ENCODE measurements at places on chromosomes 3 and 15.

- no peak for DNase-seq
Measured at GRCh38 chr3:126528419-126528799, 4.5 kb downstream of the CHST13 start.

DNA sequence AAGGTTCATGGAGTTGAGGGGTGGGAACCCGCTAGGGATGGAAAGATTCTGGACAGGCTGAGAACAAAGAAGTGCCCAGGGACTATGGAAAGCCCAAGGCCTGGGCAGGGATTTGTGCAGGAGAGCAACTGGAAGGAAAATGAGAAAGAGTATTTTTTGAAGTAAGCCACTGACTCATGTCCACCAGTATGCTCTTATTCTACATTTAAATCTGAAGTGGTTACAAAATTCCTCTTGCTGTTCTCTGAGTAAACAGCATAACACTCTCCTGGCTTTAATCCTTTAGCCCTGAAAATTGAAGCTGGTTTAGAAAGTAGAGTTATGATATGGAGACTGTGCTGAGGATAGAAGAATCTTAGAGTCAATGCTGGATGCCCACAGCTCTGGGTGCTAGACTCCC lies 165.2 kb downstream of the ISL2 start:
- DNase-seq, result no peak

GRCh38 chr3:194675680-194676079 lies 3.7 kb upstream of the LSG1 start:
- DNase-seq, result no peak

GRCh38 chr3:32360493-32360827 lies 31.2 kb upstream of the CMTM7 start:
- DNase-seq, result no peak

DNA sequence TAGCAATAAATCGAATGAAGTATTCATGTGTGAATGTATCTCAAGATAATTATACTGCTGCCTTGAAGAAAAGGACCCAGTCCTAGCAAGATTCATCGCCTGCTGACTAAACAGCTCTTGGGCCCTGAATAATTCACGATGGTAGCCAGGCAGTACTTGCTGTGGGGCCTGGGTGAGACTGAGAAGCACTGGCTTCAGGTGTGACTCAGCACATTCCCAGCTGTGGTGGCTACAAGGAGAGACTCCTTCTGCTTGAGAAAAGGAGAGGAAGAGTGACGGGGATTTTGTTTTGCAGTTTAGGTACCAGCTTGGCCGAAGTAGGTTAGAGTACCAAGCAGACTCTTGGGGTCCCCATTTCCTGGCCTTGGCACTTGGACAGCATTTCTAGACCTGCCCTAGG lies 47.6 kb upstream of the CD200R1L start:
- no peak for DNase-seq

DNA sequence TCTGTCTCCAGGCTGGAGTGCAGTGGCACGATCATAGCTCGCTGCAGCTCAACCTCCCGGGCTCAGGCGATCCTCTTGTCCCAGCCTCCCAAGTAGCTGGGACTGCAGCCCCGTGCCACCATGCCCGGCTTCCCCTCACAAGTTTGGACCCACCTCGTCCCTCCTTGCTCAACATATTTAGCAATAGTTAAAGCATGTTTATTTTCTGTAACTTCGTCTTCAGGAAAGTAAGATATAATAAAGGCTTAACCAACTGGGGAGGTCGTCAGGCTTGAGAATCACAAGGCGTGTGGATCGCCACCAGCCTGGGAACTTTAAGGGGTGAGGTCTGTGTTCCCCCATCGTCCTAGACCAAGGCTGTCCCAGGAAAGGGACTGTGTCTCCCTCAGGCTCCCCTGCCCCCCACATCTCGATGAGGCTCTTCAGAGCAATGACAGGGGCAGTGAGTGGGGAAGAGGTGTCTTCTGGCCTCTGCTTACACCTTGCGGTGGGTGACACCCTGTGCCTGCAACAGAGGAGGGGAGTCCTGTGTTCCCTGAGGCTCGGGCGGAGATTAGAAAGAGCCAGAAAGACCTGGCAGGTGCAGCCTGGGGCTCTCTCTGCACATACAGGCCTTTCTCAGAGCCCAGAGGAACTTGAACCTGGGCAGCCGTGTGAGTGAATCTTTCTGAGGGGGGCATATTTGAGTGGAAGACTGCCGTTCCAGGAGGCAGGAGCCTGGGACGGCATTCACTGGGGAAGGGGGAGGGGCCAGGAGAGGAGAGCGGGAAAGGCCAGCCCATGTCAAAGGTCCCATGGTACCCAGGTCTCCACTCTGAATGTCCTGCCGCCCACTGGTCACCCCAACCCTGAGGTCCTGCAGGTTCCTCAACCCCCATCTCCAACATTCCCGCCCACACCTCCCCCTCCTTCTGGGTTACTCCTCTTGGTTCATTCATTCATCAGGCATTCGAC lies 152.3 kb downstream of the SMAD6 start:
- DNase-seq, result no peak

- DNase-seq, result no peak
Measured at GRCh38 chr15:90576711-90577389, 47.1 kb downstream of the CRTC3 start.

DNA sequence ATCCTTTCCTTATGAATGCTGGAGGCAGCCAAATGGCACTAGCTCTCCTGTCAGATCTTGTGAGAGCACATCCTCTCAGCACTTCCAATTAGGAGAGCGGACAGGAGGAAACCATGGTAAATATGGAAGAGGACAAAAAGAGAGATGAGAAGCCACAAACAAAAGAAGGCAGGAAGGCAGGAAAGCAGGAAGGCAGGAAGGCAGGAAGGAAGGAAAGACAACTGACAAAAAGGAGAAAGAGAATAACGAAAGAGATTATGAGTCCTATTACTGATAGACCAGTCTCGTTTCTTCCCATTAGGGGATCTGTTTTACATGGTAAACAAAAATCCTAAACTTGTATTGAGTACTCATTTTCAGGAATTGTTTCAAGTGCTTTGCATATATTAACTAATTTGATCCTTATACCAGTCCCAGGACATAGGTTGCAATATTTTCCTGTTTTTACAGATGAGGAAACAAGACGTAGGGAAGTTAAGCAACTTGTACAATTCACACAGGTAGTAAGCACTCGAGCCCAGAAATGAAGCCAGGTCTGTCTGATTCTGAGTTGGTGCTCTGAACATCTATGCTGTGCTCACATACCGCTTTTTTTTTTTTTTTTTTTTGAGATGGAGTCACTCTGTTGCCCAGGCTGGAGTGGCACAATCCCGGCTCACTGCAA lies 4.2 kb downstream of the BCL2A1 start:
- DNase-seq, result no peak

GRCh38 chr15:75112278-75112847 lies 89.0 kb downstream of the PPCDC start:
- DNase-seq, result no peak

DNA sequence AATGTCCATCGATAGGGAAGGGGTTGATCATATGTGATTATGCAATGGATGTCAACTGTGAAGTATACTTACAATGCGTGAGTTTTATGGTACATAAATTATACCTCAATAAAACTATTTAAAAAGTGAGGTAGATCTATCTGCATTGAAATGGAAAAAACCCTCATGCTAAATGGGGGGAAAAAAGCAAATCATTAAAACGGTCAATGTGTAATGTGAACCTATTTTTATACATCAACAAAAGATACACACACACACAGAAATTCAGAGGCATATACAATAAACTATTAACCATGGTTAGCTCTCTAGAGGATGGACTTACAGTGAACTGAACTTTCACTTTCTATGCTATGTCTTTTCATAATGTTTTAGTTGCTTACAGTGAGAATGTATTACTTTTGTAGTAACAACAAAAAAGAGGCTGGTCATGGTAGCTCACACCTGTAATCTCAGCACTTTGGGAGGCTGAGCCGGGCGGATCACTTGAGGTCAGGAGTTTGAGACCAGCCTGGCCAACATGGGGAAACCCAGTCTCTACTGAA lies 23.1 kb downstream of the STIMATE start:
- no peak for DNase-seq

DNA sequence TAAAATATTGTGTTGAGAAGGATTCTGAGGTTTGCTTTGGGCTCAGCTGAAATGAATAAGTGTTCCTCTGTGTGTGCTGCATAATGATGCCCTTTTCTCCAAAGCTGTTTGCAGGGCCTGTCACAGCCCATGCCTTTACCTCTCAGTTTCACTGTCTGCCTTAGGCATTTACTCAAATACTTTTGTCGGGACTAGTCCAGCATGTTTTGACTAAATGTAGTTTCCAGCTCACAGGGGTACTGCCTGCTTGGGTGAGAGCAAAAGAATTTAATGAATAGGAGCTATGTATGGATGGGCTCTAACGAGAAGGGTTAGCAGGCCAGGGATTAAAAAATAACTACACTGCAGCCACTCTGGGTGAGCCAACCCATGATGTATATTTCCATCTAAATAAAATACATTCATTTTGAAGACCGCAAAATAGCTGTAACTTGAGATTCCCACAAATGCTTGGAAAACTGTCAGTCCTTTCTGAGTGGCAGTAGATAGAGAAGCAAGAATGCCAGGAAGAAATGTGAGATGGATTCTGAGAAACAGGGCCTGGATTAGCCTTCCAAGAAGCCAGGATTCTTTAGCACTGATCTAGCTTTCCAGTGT lies 549.2 kb upstream of the TBL1XR1 start:
- DNase-seq, result no peak
